ENCODE measurements at places on chromosomes 1 and 21.

GRCh38 chr1:92817986-92818764, 13.7 kb upstream of the RPL5 start:
- DNase-seq, result no peak

DNA sequence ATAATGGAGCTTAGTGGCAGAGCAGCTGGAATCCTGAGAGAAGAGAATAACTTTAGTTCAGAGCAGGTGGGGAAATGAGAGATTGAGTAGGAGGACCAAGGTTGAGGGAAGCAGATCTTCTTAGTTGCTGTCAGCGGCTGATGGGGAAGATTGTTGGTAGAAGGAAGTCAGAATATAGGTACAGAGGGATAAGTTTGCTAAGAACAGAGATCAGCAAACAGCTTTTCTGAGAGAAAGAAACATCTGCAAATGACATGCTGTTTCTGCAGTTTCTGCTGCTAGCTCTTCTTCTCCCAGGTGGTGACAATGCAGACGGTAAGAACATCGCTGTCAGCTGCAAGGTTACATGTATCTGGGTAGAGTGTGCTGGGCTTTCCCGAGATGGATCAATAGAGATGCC, at the start of gene CD1C:
CD1C (plus strand) TSS at position 113 of the 400 bp plus-strand sequence; CDS start at position 255, 142 bp downstream.
- no peak for DNase-seq

DNA sequence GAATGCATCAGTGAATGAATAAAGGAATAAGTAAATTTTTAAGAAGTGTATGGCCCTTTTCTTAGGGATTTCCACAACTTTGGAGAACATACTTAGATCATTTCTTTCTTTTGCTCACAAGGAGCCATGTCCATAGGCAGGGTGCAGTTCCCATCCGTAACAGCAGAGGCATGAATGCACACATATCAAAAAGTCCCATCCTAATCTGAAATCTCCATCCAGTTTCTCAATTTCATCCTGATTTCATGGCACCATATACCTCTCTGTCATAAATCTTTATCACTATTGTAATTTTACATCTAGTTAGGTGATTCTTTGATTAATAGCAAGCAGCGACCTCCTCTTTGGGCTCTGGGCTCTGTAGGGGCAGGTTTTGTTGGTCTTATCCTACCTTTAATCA, 359.2 kb downstream of the RRAGC start:
- no peak for DNase-seq

DNA sequence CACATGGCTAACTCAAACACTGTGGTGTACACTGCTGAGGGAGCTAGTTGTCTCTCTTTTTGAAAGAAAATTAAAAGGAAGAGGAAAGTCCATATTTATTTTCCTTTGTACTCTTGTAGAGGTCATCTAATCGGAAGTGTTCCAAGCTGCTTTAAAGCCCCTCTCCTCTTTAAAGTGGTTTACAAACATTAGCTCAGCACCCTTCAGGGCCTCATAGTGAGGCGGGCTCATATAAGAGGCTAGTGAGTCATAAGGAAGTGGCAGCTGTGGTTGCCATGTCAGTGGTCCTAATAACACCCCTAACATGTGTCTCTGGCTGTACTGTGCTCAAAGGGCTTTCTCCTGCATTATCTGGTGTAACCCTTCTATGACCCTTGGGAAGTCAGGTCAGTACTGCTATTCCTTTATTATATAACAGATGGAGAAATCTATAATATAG, 104.4 kb upstream of the SERBP1 start:
- DNase-seq, result no peak

DNA sequence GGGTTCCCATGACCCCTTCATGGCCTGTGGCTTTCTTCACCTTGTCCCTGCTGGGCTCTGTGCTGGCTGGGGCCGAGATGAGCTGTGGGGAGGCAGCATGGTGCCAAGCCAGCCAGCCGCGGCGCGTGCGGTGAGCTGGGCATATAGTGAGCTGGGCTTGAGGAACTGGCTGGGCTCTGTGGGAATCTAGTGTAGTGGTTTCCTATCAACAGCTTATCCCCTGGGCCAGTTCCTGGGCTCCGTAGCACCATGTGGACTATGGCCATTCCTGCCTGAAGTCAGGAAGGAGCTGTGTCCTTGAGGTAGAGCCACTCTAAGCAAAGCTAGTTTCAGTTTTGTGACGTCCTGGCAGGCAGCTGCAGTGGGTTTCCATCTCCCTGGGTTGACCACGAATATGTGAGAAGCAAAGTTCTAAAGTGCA, 1.8 kb downstream of the NCMAP start:
- no peak for DNase-seq

- no peak for DNase-seq
Measured at GRCh38 chr1:223311826-223312225, 52.1 kb downstream of the SUSD4 start.

Data from NCI-H2081 treated with DMSO at 0.1 percent for 48 hours (cell line).